Activated CD8-positive, alpha-beta T cell treated with anti-CD3 and anti-CD28 coated beads for 36 hours (primary cell): ENCODE measurements at places on chromosomes 3 and 15.

DNA sequence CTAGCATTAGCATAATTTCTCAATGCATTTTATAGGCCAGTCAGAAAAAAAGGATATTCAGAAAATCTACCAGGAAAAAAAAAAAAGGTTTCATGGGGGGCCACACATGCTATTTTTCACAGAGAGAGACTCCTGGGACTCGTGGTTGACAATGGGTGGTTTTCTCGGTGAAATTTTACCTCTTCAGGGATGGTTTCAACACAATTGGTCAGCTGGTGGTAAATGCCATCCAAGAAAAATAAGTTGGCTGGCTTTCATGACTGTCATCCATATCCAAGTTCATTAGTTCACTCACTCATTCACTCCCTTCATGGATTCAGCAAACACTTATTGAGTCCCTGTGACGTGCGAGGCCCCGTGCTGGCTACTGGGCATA is 217.3 kb downstream of the SHQ1 start:
- DNase-seq: no peak

- no peak for DNase-seq
Observed at GRCh38 chr3:114432310-114432709, 138.5 kb downstream of the TIGIT start.

- no peak for DNase-seq
Observed at GRCh38 chr3:194869482-194870169, 183.9 kb downstream of the FAM43A start.

GRCh38 chr15:53563627-53564026 is 195.8 kb downstream of the WDR72 start:
- no peak for DNase-seq

GRCh38 chr3:119219069-119219468 is 21.6 kb downstream of the B4GALT4 start:
- peak; percentile 24 for DNase-seq

GRCh38 chr3:150613709-150614480 is 10.8 kb downstream of the SELENOT start:
- DNase-seq: no peak

- no peak for DNase-seq
Observed at GRCh38 chr3:9110802-9111201, 138.6 kb downstream of the SRGAP3 start.

GRCh38 chr15:74123658-74124057 is 6.7 kb upstream of the ISLR2 start:
- no peak for DNase-seq

DNA sequence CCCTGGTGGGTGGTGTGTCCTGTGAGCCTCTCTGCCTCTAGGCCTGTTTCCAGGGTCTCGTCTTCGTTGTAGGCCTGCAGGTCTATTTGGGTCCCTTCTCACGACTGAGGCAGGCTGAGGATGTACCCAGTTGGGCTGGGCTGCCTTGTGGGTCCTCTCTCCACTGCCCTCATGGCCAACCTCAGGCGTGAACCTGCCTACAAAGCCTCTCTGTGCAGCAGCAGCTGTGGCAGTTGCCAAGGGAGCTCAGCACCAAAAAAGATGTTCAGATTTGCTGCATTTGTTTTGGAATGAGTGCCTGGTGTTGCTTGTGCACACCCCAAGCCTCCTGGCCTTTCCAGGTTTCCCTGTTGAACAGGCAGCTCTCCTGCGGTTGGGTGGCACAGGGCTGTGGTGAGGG is 13.4 kb downstream of the KLF13 start:
- no peak for DNase-seq

GRCh38 chr3:31744913-31745312 is 212.2 kb downstream of the STT3B start:
- DNase-seq: no peak

GRCh38 chr3:133797396-133798105 is 8.1 kb upstream of the SRPRB start:
- no peak for DNase-seq

- DNase-seq: no peak
Observed at GRCh38 chr3:133884054-133884886, 11.4 kb downstream of the RAB6B start.

DNA sequence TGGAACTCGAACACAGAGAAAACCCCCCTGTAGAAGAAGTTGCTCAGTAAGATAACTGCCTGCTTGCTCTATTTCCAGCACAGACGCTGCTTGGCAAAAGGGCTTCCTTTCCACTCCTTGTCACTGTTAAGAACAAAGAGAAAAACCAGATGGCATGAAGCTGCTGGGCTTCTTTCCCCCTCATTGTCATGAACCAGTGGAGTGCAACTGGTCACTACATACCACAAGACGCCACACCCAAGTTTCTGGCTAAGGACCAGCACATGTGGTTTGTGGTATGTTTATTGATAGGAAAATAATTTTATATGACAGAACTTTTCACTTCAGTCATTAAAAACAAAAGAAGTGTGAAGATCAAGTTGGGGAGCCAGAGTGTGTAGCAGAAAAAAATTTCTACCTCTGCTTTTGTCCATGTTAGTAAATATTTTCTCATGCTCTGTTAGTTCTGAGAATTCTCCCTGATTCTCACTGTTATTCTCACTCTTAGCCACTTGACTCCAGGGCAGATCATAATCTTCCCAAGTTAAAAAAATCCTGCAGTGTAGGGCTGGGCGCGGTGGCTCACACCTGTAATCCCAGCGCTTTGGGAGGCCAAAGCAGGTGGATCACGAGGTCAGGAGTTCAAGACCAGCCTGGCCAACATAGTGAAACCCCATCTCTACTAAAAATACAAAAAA is 37.9 kb downstream of the CLK3 start:
- no peak for DNase-seq

DNA sequence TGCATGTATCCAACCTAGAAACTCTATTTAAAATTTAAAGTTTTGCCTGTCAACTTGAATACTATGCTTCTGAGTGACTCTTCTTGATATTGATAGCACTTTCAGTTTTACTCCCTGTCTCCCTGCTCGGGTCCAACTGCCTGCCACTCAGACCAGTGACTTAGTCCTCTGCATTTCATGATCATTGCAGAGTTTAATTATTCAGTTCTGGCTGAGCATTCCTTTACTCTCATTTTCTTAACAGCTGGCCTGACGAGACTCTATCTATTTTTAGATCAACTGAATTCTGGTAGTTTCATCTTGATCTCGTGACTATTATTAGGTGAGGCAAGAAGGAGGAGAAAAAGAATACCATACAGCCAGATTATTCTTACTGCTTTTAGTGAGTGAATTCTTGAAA is 617.4 kb downstream of the SI start:
- no peak for DNase-seq

GRCh38 chr15:56736881-56737707 is 3.8 kb upstream of the ZNF280D start:
- no peak for DNase-seq

DNA sequence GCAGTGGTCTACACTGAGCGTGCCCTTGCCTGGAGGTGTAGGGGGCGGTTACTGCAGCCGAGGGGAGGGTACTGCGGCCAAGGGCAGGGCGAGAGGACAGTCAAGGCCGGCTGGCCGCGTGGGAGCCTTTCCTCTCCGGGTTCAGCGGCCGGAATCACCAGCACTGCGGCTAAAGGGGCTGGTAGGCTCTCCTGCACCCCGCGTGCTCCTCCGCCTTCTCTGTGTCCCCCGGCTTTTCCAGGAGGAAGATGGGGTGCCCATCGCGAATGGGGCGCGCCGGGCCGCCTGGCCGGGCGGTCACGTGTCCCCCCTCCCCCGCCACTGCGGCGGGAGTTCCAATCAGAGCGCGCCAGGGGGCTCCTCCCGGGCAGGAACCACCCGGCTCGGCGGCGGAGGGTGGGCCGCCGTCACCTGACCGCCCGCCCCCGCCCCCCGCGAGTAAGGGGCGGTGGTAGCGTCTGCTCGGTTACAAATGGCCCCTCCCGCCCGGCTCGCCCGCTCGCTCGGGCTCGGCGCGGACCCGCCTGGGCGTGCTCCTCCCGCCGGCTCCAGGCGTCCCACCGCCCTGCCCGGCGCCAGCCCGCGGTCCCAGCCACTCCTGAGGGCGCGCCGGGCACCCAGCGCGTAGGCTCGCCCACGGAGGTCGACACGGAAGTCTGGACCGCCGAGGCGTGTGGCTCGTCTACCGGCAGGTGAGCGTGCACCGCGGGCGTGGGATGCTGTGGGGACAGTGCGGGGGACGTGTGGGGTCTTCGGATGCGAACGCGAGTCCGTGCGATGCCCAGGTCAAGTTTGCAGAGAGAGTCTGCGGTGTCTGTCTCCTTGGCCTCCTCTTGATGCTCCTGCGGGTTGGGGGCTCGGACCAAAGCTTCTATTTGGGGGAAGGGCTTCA is 242.6 kb upstream of the TOPAZ1 start:
- peak; percentile 19 for DNase-seq

GRCh38 chr15:27058939-27059338 is 88.0 kb downstream of the GABRG3 start:
- DNase-seq: no peak

GRCh38 chr3:131402391-131403039 is 20.9 kb downstream of the NUDT16 start:
- no peak for DNase-seq

GRCh38 chr15:64865126-64865997 is 23.6 kb downstream of the PLEKHO2 start:
- no peak for DNase-seq

GRCh38 chr3:42656680-42657610 is 3.4 kb downstream of the ZBTB47 start:
- DNase-seq: no peak

DNA sequence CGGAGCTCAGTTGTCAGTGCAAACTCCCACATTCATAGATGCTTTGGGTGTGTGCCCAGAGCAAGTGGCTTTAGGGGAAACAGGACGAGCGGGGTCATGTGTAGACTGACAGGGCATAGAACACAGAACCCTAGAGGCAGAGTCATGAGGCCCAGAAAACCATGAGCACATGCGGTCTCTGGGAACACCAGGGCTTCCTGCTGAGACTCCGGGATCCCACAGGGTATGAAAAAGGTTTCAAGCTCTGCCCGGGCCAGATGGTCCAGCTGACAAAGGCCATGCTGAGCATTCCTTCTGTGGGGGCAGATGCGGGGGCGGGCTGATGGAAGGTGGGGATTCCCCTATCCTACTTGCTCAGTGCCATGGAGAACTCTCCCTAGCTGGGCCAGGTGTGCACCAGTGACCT is 44.8 kb downstream of the ROPN1B start:
- DNase-seq: no peak

- DNase-seq: no peak
Observed at GRCh38 chr3:48715174-48715800, 1.7 kb downstream of the IP6K2 start.

DNA sequence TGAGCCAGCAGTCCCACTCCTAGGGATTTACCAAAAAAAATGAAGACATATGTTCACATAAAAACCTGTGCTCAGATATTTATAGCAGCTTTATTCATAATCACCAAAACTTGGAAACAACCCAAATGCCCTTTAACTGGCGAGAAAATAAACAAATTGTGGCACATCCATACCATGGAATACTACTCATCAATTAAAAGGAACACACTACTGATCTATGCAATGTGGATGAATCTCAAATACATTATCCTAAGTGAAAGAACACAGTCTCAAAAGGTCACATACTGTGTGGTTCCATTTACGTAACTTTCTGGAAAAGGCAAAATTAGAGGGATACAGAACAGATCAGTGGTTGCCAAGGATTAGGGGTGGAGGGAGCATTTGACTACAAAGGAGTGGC is 394.5 kb downstream of the SHQ1 start:
- DNase-seq: no peak

GRCh38 chr3:171064461-171064860 is 37.9 kb upstream of the SLC2A2 start:
- DNase-seq: no peak

DNA sequence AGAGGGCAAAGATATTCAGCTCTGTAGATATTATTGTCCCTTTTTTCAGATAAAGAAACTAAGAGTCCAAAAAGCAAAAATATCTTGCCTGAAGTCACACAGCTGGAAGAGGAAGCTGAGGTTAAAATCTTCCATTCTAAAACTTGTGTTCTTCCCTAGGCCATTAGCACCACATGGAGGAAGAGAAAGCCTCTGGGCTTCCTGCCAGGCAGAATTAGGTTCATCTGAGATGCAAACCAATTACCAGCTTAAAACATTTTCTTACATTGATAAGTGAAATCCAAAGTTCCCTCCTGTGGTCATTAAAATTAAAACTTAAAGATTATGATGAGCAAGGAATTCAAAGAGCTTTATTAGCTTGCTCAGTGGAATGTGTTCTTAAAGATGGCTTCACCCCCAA is 235.3 kb upstream of the SETMAR start:
- no peak for DNase-seq

DNA sequence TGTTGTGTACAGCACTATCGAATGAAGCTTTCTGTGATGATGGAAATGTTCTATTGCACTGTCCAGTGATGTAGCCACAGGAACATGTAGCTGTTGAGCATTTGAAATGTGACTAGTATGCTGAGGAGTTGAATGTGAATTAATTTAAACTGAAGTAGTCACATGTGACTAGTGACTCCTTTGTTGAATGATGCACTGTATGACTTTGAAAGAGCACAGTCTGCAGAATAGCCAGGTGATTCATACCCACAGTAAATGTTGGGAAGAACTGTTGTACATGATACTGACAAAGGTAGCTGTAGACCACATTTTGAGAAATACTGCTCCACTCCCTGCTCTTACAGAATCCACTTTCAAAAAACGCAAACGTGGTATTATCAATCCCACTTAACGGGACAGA is 34.0 kb upstream of the ACTL6A start:
- DNase-seq: no peak

GRCh38 chr3:53938645-53939044 is 47.0 kb upstream of the SELENOK start:
- DNase-seq: peak; percentile 46

GRCh38 chr15:83446904-83447709 is at the start of gene SH3GL3:
Gene SH3GL3 (plus strand): TSS chr15:83447341. CDS start chr15:83447534, 193 bp downstream.
- DNase-seq: peak; percentile 80

DNA sequence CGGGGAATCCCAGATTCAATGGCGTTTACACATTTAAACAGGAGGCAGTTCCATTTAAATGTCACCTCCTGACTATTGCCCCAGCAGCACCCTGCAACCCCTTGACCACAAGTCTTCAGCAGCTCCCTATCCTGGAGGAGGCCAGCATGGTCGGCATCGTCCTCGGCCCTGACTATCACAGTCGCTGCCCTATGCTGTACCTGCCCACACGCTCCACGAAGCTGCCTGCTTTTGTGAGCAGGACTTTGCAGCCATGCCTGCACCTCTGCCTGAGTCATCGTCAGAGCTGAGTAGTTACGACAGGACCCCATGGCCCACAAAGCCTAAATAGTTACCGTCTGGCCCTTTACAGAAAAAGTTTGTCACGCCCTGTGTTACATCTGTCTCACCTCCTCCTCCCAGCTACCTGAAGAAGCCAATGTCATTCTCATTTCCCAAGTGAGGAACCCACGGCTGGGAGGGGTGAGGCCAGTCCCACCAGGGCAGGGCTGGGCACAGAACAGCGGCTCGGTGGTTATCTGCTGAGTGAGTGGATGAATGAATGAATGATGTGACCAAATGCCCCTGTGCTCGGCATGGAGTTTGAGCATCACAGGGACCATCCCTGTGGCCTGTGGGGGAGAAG is 47.8 kb upstream of the IQSEC1 start:
- DNase-seq: no peak

GRCh38 chr3:39132096-39133092 is 21.0 kb downstream of the CSRNP1 start:
- no peak for DNase-seq

DNA sequence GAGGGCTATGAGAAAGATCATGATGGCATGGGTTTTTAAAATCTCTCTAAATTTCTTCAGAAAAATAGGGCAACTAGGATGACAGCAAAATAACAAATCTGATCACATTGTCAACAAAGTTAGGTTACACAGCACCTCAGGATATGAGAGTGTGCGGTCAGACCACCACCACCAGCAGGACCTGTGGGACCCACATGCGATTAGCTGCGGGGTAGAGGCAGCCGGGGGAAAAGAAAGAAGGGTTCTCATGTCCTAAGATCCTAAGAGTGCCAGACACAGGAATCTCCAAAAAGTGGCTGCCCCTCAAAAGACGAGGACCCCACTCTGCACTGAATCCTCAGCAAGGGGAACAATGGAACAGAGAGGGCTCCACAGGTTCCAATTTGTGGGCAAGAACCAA is 15.6 kb downstream of the CHRNA3 start:
- no peak for DNase-seq
